ENCODE measurements at places on chromosomes 5 and 9.

- DNase-seq, result no peak
These were observed 88.9 kb downstream of the CYFIP2 start for GRCh38 chr5:157354800-157355199.

DNA sequence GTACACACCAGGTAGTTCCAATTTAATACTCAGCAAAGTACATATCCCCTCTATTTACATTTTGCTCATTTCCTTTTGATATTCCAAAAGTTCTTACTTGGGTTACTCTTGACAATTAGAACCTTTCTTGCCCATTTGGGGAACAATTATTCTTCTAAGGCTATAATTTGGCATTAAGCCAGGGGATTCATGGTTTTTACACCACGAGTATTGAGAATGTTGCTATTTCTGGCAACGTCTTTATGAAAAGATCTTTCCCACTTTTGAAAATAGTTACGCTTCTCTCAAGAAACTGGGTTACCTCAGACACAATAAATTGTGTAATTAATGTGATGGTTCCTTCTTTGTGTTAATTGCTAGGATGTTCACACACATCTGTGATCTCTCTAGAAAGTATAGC, 11.5 kb upstream of the CAAP1 start:
- DNase-seq, result no peak

DNA sequence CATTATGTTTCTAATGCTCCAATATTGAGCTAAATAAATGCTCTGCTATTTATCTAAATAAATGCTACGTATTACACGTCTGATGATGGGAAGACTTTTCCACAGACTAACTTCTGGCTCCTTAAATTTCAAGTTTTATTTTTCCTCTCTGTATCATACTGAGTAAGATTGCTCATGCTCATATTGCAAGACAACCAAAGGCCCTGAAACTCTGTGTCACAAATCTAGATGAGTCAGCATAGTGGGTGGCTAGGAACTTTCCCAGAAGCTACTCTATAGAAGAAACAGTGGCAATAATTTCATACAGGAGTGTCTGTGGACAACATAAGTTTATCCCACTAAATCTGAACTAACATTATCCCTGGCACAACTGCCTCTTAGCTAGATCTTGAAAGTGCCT, 53.0 kb upstream of the RFX3 start:
- DNase-seq, result no peak

GRCh38 chr5:173201636-173202265, 33.3 kb downstream of the NKX2-5 start:
- no peak for DNase-seq

GRCh38 chr5:167638816-167639215, 652.6 kb upstream of the WWC1 start:
- no peak for DNase-seq

DNA sequence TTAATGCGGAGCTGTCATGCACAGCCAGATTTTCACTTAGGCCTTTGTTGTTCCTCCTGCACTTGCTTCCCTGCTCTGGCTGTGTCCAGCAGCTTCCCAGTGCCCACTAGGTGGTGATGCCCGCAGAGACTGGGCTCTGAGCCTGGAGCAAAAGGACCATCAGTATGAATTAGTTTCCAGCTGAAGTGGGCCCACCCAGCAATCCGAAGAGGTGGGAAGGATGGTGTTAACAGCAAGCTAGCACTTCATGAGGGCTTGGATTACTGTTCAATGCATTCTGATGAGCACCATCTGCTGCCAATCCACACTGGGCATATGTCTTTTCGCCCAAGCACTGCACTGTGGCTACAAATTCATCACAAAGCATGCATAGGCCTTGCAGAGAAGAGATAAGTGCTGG, 459.1 kb downstream of the SPOCK1 start:
- no peak for DNase-seq

DNA sequence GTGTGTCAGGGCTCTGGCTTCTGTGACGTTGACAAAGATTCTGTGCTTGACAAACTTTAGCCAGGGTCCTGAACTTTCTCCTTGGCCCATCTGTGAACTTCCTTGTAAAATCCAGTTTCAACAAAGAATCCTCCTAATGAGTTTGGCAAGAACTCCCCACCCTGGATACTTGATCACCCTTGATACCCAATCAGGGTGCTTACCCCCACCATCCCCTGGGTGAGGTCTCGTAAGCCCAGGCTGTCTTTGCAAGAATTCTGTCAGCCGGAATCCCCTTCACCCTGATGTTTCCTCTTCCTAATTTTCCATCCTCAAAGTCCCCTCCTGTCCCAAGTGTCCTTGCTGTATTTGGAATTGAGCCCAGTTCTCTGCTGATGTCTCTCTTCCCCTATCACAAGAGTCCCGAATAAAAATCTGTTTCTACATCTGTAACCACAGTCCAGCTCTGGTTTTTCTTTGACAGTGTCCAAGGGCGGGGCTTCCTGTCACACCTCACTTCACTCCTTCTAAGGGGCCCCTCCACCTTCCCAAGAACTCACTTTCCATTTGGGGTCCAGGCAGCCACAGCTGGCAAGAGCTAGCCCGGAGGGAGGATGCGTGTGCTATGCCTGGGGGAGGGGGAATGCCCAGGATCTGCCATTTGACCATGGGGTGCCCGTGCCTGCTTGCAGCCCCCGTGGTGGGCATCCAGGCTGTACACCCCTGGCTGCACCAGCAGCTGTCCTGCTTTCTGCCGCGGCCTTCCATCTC, 2.7 kb upstream of the CARD19 start:
- DNase-seq, result no peak

- DNase-seq, result no peak
These were observed 84.0 kb downstream of the PIK3R1 start for GRCh38 chr5:68299575-68299974.

GRCh38 chr5:10218658-10219057, 31.0 kb downstream of the ATPSCKMT start:
- no peak for DNase-seq

DNA sequence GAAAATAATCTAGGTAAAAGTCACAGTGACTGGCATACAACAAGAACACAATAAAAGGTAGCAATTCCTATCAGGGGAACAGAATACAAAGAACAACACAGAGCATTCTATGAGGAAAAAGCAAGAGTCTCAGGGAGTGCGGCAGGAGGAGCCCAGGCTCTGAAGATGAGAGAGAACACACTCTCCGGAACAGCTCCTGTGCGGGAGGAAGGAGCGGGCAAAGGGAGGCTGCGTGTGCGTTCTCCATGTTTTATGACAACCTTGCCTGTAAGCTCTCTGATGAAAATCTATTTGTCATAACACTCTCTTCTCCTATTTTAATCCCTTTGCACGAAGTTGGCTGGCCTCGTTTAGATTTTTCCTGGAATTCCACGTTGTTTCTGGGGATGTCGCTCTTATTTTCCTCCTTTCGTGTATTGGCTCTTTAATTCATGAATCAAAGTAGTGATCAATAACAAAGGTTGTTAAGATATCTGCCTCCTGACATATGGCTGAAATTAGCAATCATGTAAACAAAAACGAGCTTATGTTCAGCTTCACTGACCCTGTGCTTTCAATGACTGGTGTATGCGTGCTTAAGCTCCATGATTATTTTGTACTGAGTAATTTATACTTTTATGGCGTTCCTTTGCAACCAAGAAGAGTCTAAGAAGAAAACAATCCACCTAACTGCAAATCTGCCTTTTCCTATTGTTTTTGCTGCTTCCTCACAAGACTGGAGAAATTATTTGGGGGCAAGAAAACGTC, 109.5 kb downstream of the MYO10 start:
- no peak for DNase-seq

Measured in stimulated activated CD8-positive, alpha-beta memory T cell treated with anti-CD3 and anti-CD28 coated beads, Interleukin-7, amount 100 ng/mL, for 1 hour (primary cell).